Umbilical cord (tissue), 2 donors: ENCODE measurements at places on chromosomes 13 and 19.

- DNase-seq = peak; percentile 97
Measured at GRCh38 chr19:13022859-13023636, 27.8 kb downstream of the NFIX start.

DNA sequence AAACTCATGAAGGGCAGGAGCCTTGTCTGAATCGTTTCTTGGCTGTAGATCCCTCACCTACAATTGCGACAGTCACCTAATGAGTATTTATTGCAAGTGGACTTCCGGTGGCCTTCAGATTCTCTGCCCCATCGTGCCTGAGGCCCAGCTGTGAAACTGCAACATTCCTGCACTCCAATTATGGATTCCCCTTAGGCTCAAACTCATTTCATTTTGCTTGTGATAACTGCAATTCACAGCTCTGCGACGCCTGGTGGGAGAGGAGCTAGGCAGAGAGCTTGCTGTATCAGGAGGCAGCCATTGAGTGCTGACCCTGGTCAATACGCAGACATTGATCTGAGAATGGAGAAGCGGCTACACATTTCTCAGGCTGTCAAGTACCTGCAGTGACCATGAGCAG lies 59.0 kb downstream of the CCDC70 start:
- no peak for DNase-seq

DNA sequence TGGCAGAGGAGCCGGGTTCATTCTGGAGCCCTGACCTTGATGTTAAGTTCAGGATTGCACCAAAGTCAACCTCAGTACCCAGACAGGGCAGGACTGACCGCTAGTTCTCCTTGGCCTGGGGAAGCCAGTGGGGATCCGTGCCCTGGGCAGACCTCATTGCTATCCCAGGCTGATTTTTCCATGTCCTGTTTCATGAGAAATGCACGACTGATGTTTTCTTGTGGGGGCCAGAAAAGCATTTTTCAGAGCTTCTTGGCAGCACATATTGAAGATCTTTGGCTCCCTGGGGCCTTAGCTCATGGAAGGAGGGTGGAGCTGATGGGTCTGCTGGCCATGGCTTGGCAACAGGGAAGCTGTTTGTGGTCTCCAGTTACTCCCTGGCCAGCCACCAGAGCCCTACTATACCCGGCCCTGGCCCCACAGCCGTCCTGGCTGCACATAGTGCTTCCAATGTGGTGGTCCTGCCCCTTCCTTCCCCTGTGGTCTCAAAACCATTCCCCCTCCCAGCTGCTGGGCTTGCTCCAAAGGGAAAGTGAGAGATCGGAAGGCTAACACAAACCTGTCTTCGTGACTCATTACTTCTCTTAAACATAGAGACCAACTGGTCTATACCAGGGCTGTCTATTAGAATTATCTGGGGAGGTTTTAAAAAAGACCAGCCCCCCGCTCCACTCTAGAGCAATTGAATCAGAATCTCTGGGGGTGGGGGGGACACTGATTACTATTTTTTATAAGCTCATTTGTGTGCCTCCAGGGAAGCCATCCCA lies 11.2 kb downstream of the IL17D start:
- DNase-seq = peak; percentile 19

GRCh38 chr13:60094385-60095088 lies 69.2 kb downstream of the DIAPH3 start:
- DNase-seq = no peak

- no peak for DNase-seq
Measured at GRCh38 chr19:48678201-48678600, 5.4 kb upstream of the NTN5 start.
